Hepatocyte (in vitro differentiated cells): ENCODE measurements at places on chromosomes 1 and 21. TPM values are rescaled to one million over a fixed set of nuclear protein-coding genes. Genes with fewer than 3 reads are reported as not detected.

DNA sequence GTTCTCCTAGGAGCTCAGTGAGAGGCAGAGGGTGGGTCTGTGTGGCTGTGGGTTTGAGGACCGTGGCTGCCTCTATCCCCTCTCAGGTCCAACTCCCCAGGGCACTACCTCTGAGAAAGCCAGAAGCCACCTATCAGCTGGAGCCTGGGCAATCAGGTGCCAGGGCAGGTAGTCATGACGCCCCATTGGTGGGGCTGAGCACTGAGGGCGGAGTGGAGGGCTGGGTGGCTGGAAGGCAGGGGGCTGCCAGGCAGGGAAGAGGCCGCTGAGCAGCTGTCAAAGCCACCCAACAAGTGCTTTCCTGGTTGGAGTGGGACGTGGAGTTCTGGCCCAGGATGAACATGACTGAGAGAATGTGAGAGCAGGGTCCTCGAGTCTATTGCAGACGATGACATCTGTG is 164.9 kb upstream of the AJAP1 start:
- no peak for DNase-seq
- no peak overlapping the region for H3K4me3 ChIP-seq
- no peak overlapping the region for H3K27ac ChIP-seq
- no peaks in the 10 kb centered on the region for H3K4me1 ChIP-seq
- H3K27me3 ChIP-seq: no peaks in the 10 kb centered on the region

GRCh38 chr1:235502601-235503402 is 1.4 kb downstream of the B3GALNT2 start:
- no peaks in the 10 kb centered on the region for H3K36me3 ChIP-seq
- peaks cover 9% of the 10 kb centered on the region for H3K4me1 ChIP-seq
- peak; percentile 48 for DNase-seq
- peak overlapping the region; percentile 98 for H3K27ac ChIP-seq
- no peaks in the 10 kb centered on the region for H3K27me3 ChIP-seq

The CD101 gene
- 0.13 and 0.60 TPM in 2 replicates for total RNA-seq

GRCh38 chr1:43220905-43221778 is 48.6 kb upstream of the TMEM125 start:
- DNase-seq: no peak
- no peaks in the 10 kb centered on the region for H3K36me3 ChIP-seq
- no peaks in the 10 kb centered on the region for H3K27me3 ChIP-seq

The HES2 gene
- 0.27 and 0.44 TPM in 2 replicates for total RNA-seq

DNA sequence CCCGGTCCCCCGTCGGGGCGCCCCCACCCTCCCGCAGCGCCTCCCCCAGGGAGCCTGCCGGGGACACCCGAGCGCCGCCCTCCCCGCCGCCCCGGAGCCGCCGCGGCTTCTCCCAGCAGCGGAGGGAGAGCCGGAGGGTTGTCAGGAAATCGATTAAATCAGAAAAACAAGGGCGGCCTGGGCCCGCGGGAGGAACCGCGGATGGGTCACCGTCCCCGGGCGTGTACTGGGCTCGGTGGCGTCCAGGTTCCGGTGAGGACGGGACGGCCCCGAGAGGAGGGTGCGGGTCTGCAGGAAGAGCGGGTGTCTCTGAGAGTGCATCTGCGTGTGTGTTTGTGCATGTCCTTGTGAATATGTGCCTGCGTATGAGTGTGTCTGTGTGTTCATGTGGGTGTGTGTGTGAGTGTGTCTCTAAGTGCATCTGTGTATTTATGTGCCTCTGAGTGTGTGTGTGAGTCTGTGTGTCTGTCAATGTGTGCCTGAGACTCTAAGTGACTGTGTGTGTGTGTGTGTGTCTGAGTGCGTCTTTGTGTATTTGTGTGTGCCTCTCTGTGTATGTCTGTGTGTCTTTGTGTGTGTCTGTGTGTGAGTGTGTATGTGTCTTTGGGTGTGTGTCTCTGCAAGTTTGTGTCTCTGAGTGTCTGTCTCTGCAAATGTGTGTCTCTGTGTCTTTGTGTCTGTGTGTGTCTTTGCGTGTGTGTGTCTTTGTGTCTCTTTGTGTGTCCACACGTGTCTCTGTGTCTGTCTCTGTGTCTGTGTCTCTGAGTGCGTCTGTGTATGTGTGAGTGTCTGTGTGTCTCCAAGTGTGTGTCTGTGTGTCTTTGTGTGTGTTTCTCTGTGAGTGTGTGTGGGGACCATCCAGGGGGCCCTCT is 1.1 kb downstream of the SPSB1 start:
- H3K27me3 ChIP-seq: no peaks in the 10 kb centered on the region
- H3K4me1 ChIP-seq: peaks cover 37% of the 10 kb centered on the region
- H3K4me3 ChIP-seq: peak overlapping the region; percentile 98
- H3K36me3 ChIP-seq: no peaks in the 10 kb centered on the region

The KRTAP20-3 gene
- not detected in 2 replicates for total RNA-seq

The SPRR5 gene
- total RNA-seq: not detected in 2 replicates

DNA sequence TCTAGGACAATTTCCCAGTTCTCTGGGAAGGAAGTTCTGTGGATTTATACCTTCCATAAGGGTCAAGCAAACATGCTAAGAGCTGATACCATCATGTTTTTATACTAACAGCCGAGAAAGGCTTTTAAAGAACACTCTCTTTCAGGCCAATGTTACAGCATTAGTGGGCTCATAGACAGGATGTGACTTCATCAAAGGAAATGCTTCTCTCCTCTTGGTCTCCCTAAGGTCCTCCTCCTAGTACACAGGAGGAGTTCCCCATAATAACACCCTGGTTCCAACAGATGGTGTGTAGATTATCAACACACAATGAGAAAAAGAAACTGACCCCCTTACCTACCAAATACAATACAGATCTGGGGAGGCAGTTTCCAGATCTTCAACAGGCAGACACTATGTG is 26.7 kb upstream of the GLIS1 start:
- no peaks in the 10 kb centered on the region for H3K36me3 ChIP-seq
- H3K27ac ChIP-seq: no peak overlapping the region
- H3K4me1 ChIP-seq: no peaks in the 10 kb centered on the region

The PDE9A gene
- total RNA-seq: 19.6 and 21.0 TPM in 2 replicates

GRCh38 chr1:177526201-177526600 is 355.4 kb downstream of the BRINP2 start:
- DNase-seq: no peak
- H3K4me1 ChIP-seq: no peaks in the 10 kb centered on the region
- H3K36me3 ChIP-seq: no peaks in the 10 kb centered on the region
- no peak overlapping the region for H3K27ac ChIP-seq
- no peak overlapping the region for H3K4me3 ChIP-seq
- H3K27me3 ChIP-seq: no peaks in the 10 kb centered on the region

The NID1 gene
- total RNA-seq: 57.3 and 72.8 TPM in 2 replicates

The DCDC2B gene
- not detected in 2 replicates for total RNA-seq

The KRTAP13-2 gene
- not detected in 2 replicates for total RNA-seq
